ENCODE measurements at places on chromosomes 3 and 15.

DNA sequence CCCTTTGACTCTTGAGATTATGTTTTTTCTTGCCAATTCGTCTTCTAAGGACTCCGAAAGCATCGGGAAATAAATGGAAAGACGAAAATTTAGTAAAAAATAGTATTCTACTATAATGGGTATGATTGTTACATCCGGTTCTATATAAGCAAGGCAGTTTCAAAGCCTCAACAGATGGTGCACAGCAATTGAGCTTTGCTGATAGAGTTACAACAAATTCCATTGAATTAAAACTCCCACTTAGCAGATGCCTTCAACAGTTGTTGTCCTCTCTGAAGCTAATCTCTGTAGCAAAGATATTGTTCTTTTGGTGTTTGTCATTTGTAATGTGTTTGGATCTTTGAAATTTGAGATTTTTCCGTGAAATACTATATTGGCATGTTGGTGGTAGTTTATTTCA, 16.1 kb upstream of the GHSR start:
- DNase-seq = no peak

DNA sequence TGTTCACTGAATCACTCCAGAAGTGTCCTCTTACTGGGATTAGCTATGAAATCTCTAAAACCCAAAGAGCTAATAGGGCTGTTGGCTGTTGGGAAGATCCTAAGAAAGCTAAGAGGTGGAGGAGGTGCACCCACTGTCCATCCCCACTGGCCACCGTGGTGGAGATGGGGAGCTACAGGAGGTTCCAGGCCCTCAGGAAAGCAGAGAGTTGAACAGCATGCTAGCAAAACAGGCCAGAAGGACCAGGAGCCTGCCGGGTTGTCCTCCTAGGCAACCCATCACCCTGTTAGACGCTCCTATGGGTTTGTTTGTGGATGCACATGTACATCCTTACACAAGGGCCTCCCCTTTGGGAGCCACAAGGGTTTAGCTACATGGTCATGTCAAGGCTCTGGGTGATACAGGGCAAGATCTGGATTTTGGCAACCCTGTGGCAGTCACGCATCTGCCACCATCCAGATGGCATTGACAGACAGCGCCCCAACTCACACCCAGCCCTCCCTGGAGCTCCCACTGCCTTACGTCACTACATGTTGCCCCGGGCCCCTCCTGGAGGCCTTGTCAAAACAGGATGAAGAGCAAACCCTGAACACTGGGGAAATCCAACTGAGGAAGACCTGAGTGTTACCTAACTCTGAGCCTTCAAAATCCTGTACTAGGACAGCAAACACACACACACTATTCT, 208.1 kb downstream of the SLCO3A1 start:
- no peak for DNase-seq

DNA sequence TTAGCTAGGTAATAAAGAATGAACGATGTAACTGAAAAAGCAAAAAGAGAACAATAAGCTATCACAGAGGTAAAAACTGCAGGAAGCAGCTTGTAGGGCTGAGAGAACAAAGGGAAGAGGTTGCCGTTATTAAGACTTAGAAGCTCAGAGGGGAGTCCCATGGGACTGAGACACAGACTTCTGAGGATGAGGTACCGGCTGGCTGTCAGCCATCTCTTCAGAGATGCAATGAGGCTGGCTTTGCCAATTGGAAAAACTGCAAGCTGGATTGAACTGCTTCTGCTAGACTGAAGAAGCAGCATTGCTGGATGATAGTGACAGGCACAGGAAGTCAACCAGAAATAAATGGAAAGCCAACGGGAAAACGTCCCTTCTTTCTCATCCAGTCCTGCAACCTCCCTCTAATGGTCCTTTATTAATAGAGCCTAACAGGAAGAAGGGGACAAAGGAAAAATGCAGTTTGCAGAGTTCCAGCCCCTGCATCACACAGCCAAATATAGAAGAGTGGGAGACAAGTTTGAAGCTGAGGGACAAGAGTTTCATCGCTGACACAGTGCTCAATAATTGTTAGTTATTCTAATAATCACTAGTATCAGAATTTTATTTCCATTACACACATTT, 21.1 kb upstream of the KLHL6 start:
- no peak for DNase-seq

DNA sequence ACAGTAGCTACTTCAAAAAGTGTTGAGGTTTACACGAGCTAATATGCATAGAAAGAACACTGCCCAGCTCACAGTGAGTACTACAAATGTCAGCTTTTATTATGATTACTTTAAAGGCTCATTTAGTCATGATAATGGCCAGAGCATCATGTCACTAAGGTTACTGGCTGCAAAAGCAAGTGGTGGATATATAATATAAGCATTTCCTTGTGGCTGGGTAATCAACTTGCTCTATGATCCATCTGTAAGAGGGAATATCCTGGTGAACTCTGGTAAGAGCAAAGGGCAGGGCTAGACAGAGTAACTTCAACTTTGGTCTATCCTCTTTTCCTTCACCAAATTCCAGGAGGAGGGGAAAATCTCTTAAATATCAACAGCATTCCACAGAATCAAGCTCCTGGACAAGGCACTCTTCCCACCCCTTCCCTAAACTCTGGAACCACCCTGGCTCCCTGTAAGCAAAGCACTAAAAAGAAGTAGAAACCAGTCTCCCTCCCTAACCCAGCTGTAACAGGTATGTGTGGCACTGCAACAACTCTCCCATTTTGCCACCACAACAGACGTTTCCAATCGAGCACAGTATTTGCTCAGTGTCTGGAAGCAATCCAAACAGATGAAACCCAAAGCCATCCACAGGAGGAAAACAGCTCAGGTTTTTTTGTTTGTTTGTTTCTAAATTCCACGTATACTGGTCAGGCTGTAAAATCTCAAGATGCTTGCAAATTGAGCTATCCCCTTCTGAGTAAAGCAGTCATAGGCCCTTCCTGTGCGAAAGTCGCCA, 13.4 kb downstream of the B4GALT4 start:
- no peak for DNase-seq

DNA sequence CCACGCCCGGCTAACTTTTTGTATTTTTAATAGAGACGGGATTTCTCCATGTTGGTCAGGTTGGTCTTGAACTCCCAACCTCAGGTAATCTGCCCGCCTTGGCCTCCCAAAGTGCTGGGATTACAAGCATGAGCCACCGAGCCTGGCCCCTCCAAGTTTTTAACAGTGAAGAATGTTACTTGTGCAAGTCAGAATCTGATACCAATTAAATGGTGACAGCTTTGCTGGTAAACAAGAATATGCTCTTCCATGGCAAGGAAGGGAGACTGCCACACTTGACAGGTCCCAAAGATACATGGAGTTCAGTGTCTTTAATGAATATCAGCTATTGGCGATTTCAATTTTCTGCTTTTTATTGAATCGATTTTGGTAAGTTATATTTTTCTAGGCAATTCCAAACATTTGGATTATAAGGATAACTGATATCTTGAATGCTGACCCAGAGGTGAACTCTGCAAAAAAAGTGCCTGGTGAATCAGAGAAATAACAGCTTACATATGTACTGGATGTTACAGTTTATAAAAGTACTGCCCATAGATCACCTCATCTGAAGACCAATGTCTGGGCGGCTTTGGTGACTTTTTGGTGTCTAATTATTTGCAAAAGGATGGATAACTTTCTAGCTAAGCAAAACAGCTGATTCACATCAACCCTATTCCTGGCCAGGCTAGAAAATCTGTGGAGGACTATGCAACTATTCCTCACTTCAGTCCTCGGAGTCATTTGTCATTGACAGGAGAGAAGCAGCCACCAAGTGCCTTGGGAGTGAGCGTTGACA, 1.2 kb downstream of the PARP16 start:
- no peak for DNase-seq

All from HCT116 (cell line).